Adrenal gland (tissue), 19 donors: ENCODE measurements at places on chromosomes 12 and 14. TPM values are rescaled to one million over a fixed set of nuclear protein-coding genes. Genes with fewer than 3 reads are reported as not detected.
A peak's percentile ranks its signal among the peaks of the same experiment; 100 is the strongest.

DNA sequence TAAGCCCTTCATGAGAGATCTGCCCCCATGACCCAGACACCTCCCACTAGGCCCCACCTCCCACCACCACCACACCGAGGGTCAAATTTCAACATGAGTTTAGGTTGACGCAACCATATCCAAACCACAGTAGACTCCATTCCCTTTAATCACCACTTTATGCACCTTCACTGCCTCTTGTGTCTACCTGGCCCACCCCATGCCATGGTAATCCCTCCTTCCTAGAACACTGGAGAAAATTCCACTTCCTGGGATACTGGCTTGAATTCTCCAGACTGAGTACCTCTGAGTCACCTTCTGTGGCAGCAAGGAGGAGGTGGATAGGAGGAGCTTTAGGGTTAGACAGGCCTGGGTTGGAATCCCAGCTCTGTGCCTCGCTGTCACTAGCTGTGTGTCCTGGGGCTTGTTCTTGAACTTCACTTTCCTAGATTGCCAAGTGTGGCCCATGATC lies 26.1 kb upstream of the CIPC start:
- H3K4me3 ChIP-seq: no peak overlapping the region
- no peak for DNase-seq
- no peaks in the 10 kb centered on the region for H3K4me1 ChIP-seq
- H3K27me3 ChIP-seq: no peaks in the 10 kb centered on the region

- H3K4me3 ChIP-seq: no peak overlapping the region
- peaks cover 6% of the 10 kb centered on the region for H3K4me1 ChIP-seq
- no peak overlapping the region for H3K27ac ChIP-seq
- peak; percentile 50 for DNase-seq
- no peaks in the 10 kb centered on the region for H3K27me3 ChIP-seq
These were observed 18.9 kb downstream of the DYRK2 start for GRCh38 chr12:67667276-67668073.

DNA sequence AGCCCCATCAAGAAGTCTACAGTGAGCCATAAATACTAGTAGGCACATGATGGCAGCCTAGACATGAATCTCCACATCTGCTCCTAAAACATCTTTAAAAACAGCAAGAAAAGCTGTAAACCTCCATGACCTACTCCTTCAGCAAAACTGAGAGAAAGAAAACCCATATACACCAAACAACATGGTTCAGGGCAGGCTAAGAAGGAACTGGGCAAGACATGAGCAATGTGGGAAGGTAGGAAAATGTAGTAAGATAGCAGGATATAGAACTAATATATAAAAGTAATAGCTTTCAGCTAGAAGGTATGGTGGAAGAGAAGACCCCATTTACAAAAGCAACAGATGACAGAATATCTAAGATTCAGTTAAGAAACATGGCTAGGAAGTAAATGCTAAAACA lies 88.8 kb downstream of the RPS6KA5 start:
- H3K27ac ChIP-seq: no peak overlapping the region
- H3K4me3 ChIP-seq: no peak overlapping the region
- DNase-seq: no peak

DNA sequence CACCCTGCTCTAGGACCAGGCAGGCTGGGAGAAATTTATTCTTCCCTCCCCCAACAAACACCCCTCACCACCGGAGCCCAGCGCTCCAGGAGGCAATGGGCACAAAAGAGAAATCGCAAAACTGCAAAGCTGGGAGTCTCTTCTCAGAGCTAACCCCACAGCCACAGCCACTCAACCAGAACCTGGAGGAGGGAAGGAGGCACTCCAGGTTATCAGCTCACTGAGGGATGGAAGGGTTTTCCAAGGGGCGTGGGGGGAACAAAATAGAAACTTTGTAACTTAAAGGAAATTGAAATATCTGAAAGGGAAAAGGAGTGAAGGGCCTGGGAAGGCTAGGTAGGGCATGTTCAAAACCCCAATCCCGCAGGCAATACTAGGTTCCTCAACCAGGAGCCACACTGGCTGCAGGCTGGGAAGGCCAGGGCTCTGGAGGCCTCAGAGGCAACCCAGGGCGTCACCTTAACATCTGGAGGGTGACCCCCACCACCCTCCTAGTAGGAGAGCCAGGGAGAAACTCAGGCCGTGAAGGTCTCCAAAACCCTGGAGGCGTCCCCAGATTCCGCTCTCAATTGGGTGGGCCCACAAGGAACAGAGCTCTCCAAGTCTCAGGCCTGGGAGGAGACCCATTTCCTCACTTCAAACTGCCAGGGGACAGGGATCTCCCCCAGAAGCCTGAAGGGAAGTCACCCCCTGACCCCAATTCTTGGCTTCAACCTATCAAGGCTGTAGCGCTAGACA lies 3.2 kb downstream of the KDM2B start:
- DNase-seq: no peak
- H3K36me3 ChIP-seq: peaks cover 15% of the 10 kb centered on the region
- peaks cover 25% of the 10 kb centered on the region for H3K4me1 ChIP-seq
- H3K27ac ChIP-seq: peak overlapping the region; percentile 62

GRCh38 chr12:48106681-48107613 lies 1.1 kb upstream of the SENP1 start:
- H3K27me3 ChIP-seq: no peaks in the 10 kb centered on the region
- no peak for DNase-seq
- no peaks in the 10 kb centered on the region for H3K36me3 ChIP-seq

DNA sequence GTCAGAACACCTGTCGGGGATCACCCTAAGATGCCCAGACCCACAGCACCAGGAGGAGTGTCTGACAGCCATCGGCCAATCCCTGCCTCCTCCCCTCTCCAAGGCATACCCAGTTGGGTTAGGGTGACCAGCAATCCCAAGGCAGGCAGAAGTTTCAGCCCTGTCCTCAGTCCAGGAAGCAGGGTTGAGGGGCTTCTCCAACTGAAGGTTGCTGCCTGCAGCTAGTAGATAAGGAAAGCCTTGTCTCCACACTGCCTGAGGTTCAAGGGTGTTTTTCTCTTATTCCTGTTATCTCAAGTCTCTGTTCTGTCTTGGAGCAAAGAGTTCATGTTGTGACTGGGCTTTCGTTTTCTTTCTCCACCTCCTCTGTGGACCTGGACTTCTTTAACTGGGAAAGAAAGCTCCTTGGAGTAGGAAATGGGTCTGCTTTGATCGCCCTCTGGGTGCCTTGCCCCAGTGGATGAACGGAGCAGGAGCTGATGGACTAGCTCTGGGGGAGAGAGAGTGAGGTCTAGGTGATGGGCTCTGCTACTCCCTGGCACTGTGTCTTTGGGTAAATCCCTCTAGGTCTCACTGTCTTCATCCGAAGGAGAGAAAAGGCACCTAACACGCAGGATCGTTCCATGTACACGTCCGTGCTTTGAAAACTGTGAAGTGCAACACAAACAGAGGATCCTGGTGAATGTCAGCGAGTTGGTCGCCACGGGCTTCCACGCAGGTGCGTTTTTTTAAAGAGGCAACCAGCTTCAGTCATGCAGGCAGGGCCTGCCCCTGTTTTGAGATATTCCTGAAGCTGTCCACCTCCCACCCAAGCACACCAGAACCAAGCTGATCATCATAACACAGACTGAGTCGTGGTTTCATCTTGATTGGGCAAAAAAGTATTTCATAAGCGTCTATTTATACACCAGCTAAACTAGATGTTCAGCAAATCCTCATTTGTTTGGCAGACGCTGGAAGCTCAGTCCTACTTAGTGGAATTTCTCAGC lies 52.5 kb upstream of the FOXN3 start:
- H3K4me1 ChIP-seq: no peaks in the 10 kb centered on the region
- H3K27ac ChIP-seq: no peak overlapping the region
- no peaks in the 10 kb centered on the region for H3K27me3 ChIP-seq

DNA sequence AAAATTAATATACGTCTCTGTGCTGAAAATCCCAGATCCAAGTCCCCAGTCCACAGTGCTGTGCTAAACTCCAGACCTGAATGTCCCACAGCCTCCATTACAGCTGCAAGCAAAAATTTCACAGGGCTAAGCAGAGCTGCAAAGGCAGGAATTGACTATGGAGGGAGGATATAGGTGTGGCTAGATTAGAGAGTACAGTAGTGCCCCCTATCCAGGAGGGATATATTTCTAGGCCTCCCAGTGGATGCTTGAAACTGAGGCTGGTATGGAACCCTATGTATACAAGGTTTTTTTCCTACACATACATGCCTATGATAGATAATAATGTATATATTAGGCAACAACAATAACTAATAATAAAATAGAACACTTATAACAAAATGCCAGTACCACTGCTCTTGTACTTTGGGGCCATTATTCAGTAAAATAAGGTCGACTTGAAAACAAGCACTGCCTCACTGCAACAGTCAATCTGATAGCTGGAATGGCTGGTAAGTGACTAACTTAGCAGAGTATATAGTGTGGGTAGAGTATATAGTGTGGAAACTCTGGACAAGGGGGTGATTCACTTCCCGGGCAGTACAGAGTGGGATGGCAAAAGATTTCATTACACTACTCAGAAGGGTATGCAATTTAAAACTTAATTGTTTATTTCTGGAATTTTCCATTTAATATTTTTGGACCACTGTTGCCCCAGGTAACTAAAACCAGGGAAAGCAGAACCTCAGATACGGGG lies 82.7 kb downstream of the C14orf132 start:
- no peaks in the 10 kb centered on the region for H3K4me1 ChIP-seq
- no peaks in the 10 kb centered on the region for H3K27me3 ChIP-seq
- H3K27ac ChIP-seq: no peak overlapping the region
- H3K4me3 ChIP-seq: no peak overlapping the region

- no peaks in the 10 kb centered on the region for H3K36me3 ChIP-seq
- no peaks in the 10 kb centered on the region for H3K27me3 ChIP-seq
- no peak overlapping the region for H3K27ac ChIP-seq
- no peak for DNase-seq
- no peak overlapping the region for H3K4me3 ChIP-seq
- H3K4me1 ChIP-seq: peaks cover 7% of the 10 kb centered on the region
These were observed 20.2 kb downstream of the FGD4 start for GRCh38 chr12:32419520-32419960.

The TMTC1 gene
- total RNA-seq: 48.9 TPM

The SLCO1C1 gene
- total RNA-seq: 0.32 TPM
